ENCODE measurements at places on chromosomes 3 and 15. TPM values are rescaled to one million over a fixed set of nuclear protein-coding genes. Genes with fewer than 3 reads are reported as not detected.
A peak's percentile ranks its signal among the peaks of the same experiment; 100 is the strongest.

DNA sequence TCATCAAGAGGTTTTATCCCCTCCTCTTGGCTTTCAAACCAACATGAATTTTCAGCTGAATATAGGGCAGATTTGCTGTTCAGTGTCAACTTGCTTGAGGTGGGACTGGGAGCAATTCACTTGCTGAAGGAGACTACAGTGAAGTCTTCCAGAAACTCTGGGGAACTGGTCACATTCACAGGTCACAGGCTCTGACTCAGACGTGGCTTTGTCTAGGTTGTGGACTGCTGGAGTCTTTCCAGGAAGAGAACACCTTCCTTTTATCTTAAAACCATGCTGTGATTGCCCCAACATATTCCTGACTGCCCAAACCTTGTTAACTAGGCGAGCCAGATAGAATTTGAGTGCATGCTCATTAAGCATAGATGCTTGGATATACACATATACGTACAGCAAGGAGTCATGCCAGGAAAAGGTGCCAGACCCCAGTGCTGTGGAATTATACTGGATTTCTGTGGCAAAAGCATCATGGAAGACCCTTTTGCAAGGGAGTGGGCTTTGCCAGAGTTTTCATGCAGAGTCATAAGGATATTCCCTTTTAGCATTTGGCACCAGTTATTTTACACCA, 399.1 kb upstream of the TBL1XR1 start:
- no peak for DNase-seq

DNA sequence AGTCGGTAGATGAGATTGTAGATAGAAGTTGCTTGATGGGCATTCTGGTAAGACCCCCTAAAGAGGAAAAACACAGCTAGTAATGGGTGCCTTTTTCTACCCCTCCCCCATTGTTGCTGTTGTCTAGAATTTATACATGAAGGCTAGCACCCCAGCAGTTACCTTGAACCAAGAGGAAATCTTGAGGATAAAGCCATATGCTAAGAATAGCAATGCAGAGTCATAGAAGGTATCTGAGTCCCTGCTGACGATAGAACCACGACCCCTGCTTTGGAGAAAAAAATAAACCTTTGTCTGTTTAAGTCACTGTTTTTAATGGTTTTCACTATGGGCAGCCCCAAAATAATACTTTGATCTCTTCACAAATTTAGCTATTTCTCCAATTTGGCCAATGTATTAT, 162.6 kb downstream of the THRB start:
- DNase-seq, result no peak

GRCh38 chr3:100463002-100463401, 29.4 kb upstream of the TMEM45A start:
- peak; percentile 42 for DNase-seq

DNA sequence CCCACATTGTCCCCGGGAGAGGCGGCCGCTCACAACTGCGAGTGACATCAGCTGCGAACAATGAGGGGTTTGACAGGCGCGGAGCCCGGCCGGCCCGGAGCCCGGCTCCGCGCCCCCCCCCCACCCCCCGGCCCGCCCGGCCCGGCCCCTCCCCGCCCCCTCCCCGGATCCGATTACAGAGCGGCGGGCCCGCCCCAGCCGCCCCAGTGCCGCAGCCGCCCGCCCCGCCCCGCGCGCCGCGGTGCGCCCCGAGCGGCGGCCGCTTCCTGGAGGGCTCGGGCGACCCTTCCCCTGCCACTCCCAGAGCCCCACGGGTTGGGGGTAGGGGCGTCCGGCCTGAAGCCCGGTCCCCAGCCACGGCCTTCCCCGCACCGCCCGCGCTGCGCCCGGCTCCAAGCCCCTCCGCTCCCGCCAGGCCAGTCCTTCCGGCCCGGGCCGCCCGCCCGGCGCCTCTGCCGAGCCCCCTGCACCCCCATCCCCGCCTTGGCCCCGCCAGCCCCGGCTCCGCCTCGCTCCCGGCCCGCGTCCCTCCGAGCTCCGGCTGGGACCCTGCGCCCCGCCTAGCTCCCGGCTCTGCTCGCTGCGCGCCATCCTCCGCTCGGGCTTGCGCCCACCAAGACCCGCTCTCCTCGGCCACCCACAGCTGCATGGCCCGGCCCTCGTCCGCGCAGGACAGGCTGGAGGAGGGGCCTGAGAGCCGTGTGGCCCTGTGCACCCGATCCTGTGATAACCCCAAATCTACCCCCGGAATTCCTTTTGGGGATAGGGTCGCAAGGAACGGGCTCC, at the start of gene PCBP4:
TSS of gene PCBP4 (minus strand) at position 71 of the 786 bp plus-strand sequence. CDS start 6,214 bp downstream, outside the sequence.
- DNase-seq, result peak; percentile 64

GRCh38 chr3:52223449-52224408, 1.7 kb downstream of the TLR9 start:
- DNase-seq, result no peak

DNA sequence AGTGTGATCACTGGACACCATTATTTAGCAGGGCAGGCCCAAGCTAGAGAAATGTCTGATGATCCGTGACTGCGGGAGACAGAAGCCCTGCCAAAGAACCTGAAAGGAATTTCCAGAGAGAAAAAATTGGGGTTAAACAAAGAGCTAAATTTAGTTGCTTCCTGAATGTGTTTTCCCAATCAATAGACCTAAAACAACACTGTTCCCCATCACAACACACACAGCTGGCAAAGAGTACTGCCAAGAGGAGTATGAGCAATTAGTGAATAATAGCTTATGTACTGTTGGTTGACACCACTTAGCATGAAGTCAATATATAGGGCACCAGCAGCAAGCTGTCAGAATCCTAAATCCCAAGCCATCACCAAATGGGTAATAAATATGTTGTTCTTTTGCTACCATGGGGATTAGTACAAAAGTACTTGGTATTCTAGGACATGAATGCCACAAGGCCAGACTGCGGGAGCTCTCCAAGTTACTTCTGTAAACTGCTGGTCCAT, 35.7 kb downstream of the CLK3 start:
- DNase-seq, result no peak

Gene CPEB1
- total RNA-seq, result 1.4 TPM

Gene PLA2G4E
- total RNA-seq, result not detected

DNA sequence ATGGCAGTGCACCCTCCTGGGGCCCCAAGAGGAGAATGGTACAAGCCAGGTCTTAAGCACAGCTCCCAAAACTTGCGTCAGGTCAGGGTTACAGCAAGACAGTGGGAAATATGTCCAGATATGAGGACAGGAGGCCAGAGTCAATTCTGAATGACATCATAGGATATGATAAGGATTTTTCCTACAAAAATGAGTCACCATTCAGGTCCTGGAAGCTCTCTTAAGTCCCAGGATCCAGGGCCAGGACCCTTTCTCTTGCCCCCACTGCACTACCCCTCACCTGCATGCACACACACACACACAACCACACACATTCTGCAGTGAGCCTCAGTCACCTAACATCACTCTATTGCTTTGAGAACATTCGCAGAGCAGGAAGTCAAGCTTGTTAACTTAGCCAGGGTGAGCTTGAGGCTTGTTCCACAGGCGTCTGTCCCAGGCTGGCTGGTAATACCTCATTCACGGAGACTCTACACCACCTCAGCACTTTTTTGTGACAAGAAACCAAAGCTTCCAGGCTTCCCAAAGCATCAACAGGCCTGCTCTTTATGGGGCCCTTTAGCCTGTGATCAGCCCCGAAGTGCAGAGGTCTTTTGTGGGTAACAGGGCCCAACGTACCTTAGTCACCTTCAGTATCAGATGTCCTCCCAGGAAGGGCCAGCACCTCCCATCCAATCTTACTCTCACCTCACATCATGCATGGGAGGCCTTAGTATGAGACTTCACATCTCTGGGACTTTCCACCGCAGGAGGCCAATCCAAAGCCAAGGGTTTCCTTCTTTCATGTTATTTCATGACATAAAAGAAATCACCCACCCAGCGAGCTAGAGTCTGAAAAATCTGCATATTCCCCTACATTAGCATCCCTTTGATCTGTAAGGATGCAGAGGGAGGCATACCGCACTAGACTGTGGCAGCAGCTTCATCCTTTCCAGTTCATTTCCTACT, 74.0 kb upstream of the LIPC start:
- no peak for DNase-seq

Measured in colonic mucosa (tissue), 4 donors.